ENCODE measurements at places on chromosomes 3 and 15.

DNA sequence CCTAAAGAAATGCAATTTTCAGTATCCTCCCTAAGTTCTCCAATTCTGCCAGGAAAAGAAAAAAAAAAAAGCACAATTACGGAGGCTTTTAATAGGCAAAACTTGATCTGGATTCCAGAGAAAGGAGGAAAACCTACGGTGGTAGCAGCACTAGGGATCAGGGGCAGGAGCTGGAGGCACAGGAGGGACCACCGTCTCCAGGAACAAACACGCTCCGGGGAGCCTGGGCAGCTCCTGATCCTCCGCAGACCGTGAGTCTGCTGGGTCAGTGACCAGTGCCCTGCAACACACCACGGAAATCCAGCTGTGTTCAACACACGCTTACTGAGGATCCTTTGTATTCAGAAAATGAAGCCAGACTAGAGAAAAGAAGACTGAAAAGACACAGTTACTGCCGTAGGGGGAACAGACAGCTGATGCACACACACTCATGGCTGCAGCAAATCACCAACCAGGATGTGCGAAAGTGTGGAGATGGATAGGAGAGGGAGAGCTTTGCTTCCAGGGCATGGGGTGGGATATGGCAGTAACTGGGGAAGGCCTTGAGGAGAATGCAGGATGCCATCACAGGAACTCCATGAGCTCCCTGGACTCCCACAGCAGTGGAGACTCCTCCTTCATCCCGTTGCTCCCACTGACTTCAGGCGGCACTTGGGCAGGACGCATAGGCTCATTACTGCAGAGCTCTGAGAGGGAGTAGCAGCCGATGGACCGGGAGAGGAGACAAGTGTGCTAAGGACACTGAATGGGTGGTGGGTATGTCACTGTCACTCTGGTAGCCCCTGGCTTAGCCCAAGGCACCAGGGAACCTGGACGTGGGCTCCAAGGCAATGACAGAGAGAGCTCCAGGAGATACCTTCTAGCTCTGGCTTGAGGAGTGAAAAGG, 167.0 kb downstream of the ATP10A start:
- no peak for DNase-seq

- DNase-seq = no peak
These were observed 230.7 kb downstream of the UACA start for GRCh38 chr15:70532531-70533186.

- DNase-seq = no peak
These were observed 33.0 kb downstream of the CHDH start for GRCh38 chr3:53813229-53813628.

- no peak for DNase-seq
These were observed 47.1 kb downstream of the USF3 start for GRCh38 chr3:113649174-113649845.

- DNase-seq = no peak
These were observed 64.1 kb downstream of the RFTN1 start for GRCh38 chr3:16449369-16449768.

Data from T47D (cell line).